ENCODE measurements at places on chromosomes 6 and 20. TPM values are rescaled to one million over a fixed set of nuclear protein-coding genes. Genes with fewer than 3 reads are reported as not detected.

DNA sequence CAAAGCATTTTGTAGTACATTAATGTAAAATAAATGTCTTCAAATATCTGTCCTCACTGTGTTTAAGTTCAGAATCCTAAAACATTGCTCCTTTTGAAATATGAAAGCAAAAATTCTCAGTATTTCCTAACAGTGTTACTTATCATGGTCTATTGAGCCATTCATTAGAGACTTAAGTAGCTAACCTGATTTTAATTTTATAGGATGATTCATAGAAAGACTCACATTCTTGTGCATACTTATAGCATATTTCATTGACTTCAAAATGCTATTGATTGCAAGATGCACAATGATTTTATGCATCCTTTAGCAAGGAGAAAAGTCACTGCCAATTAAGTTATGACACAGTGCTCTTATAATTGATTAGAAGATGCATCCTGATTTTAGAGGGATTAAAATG lies 85.7 kb downstream of the HIVEP1 start:
- H3K27ac ChIP-seq = no peak overlapping the region
- no peak overlapping the region for H3K4me3 ChIP-seq
- no peaks in the 10 kb centered on the region for H3K27me3 ChIP-seq
- DNase-seq = no peak
- H3K4me1 ChIP-seq = no peaks in the 10 kb centered on the region

GRCh38 chr20:62692176-62692575 lies 16.5 kb upstream of the NTSR1 start:
- peaks cover 12% of the 10 kb centered on the region for H3K27me3 ChIP-seq
- H3K4me1 ChIP-seq = no peaks in the 10 kb centered on the region
- no peaks in the 10 kb centered on the region for H3K36me3 ChIP-seq
- no peak overlapping the region for H3K27ac ChIP-seq
- no peak for DNase-seq

DNA sequence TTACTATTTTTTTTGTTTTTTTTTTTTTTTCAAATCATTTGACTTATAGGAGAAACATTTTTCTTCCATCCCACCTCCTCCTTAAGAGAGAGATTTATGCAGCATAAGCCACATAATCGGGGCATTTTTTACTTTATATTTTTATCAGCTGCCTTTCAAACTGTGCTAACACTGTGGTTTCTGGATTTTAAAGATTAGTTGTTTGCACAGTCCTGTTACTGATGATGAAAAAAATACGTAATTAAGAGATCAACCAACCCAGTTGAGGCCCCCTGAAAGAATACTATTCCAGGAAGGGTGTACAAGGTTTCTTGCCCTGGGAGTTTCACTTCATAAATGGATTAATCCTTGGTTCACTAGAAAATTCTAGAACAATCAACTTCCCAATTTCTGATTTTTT lies 68.3 kb downstream of the MMS22L start:
- DNase-seq = no peak
- no peaks in the 10 kb centered on the region for H3K27me3 ChIP-seq
- no peaks in the 10 kb centered on the region for H3K36me3 ChIP-seq

- H3K27ac ChIP-seq = no peak overlapping the region
- no peak overlapping the region for H3K4me3 ChIP-seq
- no peaks in the 10 kb centered on the region for H3K4me1 ChIP-seq
- peak; percentile 38 for DNase-seq
- no peaks in the 10 kb centered on the region for H3K27me3 ChIP-seq
- H3K36me3 ChIP-seq = no peaks in the 10 kb centered on the region
Measured at GRCh38 chr20:42635699-42636411, 553.9 kb downstream of the PTPRT start.

The OTOR gene
- total RNA-seq = not detected

GRCh38 chr20:18780385-18781130 lies 33.0 kb upstream of the SCP2D1 start:
- DNase-seq = no peak
- H3K4me3 ChIP-seq = no peak overlapping the region
- H3K4me1 ChIP-seq = no peaks in the 10 kb centered on the region
- H3K27ac ChIP-seq = no peak overlapping the region
- H3K27me3 ChIP-seq = no peaks in the 10 kb centered on the region

The C20orf141 gene
- not detected for total RNA-seq

The CLVS2 gene
- 0.20 TPM for total RNA-seq

DNA sequence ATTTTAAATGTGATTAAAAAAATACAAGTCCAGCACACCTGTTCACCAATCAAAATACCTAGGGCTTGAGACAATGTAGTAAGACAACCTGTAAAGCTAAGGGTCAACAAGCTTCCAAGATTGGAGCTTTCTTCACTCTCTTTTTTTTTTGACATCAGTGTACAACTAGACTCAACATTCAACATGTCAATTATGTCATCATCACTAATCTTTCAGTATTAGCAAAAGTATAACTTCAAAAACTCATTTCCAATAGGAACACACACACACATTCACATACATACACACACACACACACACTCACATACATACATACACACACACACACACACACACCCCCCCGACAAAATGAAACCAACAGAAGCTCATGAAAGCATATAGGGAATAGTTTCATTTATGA lies 26.0 kb downstream of the PRKN start:
- no peak overlapping the region for H3K27ac ChIP-seq
- peak; percentile 12 for DNase-seq
- H3K4me1 ChIP-seq = peaks cover 1% of the 10 kb centered on the region
- no peaks in the 10 kb centered on the region for H3K27me3 ChIP-seq
- H3K36me3 ChIP-seq = no peaks in the 10 kb centered on the region
- H3K4me3 ChIP-seq = no peak overlapping the region

- DNase-seq = no peak
- H3K4me3 ChIP-seq = no peak overlapping the region
- H3K27ac ChIP-seq = no peak overlapping the region
- no peaks in the 10 kb centered on the region for H3K27me3 ChIP-seq
- H3K36me3 ChIP-seq = no peaks in the 10 kb centered on the region
- H3K4me1 ChIP-seq = no peaks in the 10 kb centered on the region
Measured at GRCh38 chr20:40486297-40486696, 202.7 kb downstream of the MAFB start.

DNA sequence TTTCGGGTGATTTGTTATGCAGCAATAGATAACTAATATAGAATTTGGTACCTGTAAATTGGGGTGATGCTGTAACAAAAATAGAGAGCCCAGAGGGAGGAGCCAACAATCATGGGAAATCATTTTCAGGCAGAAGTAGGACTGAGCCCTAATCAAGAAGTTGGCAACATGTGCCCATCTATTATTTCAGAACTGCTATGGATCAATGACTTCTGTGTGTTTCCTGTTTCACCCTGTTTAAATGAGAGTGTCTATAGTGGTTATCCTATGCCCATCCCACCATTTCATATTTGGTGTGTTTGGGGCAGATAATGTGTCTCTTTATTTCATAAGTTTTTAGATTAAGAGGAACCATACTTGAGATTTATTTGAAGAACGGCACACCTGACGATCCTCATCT lies 330.8 kb upstream of the CITED2 start:
- no peak overlapping the region for H3K4me3 ChIP-seq
- H3K27ac ChIP-seq = no peak overlapping the region
- no peaks in the 10 kb centered on the region for H3K4me1 ChIP-seq
- H3K27me3 ChIP-seq = no peaks in the 10 kb centered on the region
- no peaks in the 10 kb centered on the region for H3K36me3 ChIP-seq

DNA sequence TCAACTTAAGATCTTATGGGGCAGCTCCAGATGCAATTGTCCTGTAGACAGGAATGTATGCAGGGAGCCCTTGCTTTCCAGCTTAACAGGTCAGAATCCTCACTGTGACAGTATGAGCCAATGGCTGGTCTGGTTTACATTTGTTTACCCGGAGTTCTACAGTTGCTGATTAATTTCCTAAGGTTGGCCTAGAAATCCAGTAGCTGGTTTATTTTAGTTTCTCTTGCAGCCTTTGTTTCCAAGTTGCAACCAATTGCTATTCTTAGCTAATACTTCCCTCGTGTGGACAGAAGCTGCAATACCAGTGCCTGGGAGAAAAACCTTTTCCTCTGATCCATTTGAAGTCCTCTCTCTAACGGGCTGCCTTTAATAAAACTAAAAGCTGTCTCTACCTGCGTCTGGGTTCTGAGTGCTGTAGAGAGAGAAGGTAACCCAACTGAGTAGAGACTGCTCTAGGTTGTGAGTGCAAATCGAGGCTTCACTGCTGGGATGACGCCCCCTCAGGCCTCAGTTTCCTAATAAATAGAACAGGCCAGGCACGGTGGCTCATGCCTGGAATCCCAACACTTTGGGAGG lies 45.9 kb downstream of the ZNF217 start:
- DNase-seq = peak; percentile 92
- no peak overlapping the region for H3K4me3 ChIP-seq
- H3K4me1 ChIP-seq = no peaks in the 10 kb centered on the region
- H3K36me3 ChIP-seq = no peaks in the 10 kb centered on the region

The DNAH8 gene
- total RNA-seq = 0.20 TPM

GRCh38 chr6:31597006-31597405 lies 4.2 kb upstream of the NCR3 start:
- DNase-seq = no peak
- H3K4me3 ChIP-seq = no peak overlapping the region
- no peaks in the 10 kb centered on the region for H3K36me3 ChIP-seq
- no peak overlapping the region for H3K27ac ChIP-seq
- H3K27me3 ChIP-seq = no peaks in the 10 kb centered on the region

GRCh38 chr6:62808565-62809293 lies 402.5 kb upstream of the FKBP1C start:
- H3K36me3 ChIP-seq = no peaks in the 10 kb centered on the region
- no peak overlapping the region for H3K27ac ChIP-seq
- no peaks in the 10 kb centered on the region for H3K4me1 ChIP-seq
- no peak overlapping the region for H3K4me3 ChIP-seq
- DNase-seq = peak; percentile 1

DNA sequence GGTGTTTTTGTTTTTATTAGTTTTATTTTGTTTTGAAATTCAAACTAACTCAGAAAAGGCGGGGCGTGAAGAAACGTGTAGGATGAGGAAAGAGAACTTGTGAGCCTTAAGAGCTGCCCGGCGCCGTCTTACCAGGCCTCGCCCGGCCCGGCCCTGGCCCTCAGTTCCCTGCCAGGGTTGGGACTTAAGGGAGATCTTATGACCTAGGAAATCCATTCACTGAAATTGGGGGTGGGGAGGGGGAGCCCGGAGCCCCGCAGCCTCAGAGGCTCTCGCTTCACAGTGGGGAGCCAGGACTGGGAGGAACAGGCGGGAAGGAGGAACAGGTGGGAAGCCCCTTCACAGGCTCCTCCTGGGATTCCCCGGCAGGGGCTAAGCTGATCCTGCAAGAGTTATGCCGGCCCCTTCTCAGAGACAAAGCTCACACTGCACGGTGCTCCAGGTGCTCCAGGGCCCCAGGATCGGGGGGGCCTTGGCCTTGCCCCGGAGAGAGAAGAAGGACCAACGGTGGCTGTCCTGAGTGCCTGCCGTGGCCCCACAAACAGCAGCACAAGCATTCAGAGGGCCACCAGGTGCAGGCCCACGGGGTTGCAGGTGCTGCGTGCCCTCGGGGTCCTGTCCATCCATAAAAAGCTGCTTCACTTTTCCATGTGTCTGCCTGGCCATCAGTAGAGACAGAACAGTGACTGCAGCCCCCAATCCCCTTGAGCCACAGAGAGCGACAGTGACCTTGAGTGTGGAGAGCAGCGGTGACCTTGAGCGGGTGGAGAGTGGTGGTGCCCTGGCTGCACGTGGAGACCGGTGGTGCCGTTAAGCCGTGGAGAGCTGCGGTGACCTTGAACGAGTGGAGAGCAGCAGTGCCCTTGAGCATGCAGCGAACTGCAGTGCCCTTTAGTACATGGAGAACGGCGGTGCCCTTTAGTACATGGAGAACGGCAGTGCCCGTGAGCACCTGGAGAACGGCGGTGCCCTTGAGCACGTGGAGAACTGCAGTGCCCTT lies 152.7 kb downstream of the DLL1 start:
- no peaks in the 10 kb centered on the region for H3K4me1 ChIP-seq
- no peak overlapping the region for H3K4me3 ChIP-seq
- H3K36me3 ChIP-seq = no peaks in the 10 kb centered on the region

DNA sequence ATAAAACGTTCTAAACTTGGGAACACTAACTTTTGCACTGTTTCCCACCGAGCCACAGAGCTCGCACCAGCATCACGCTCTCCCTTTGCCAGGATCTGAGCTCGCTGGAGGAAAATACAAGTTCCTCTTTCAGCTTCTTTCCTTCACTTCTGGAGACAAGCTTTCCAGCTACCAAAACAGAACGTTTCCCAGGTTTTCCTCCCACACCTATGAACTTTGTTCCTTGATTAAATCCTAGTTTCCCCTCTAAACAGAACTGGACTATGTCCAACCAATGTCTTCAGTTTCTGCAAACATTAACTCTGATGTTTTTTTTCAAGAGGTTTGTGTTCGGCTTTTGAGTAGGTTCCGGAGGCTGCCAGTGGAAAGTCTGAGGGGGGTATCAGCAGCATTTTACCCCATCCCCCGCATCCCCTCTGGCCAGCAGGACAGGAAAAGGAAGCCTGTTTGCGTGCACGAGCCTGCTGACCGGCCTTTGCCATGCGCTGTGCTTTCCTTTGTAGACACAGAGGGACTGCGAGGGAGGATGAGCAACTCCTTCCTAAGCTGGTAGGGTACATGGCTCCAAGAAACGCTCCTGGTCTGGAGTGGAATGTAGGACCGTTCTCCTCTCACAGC lies 135.5 kb downstream of the LY86 start:
- H3K27ac ChIP-seq = peak overlapping the region; percentile 93
- no peaks in the 10 kb centered on the region for H3K36me3 ChIP-seq
- DNase-seq = no peak
- peaks cover 28% of the 10 kb centered on the region for H3K4me1 ChIP-seq

DNA sequence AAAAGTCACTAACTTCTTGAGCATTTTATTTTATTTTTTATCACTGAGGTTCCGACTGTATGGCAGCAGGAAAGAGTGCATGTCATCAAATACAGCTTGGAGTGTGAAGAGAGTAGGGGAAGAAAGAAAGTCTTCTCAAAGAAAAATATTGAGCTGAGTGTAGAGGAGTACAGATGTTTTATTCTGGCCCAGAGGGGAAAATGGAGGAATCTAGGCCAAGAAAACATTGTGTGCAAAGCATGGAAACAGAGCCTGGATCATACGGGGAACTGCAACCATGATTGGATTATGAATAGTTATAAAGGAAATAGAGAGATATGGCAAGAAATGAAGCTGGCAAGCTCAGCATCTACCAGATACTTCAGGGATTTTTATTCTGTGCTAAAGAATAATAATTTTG lies 104.2 kb upstream of the SCGN start:
- no peaks in the 10 kb centered on the region for H3K27me3 ChIP-seq
- peaks cover 4% of the 10 kb centered on the region for H3K36me3 ChIP-seq
- H3K4me3 ChIP-seq = no peak overlapping the region
- H3K4me1 ChIP-seq = no peaks in the 10 kb centered on the region
- DNase-seq = no peak
- H3K27ac ChIP-seq = no peak overlapping the region

- no peaks in the 10 kb centered on the region for H3K36me3 ChIP-seq
- no peaks in the 10 kb centered on the region for H3K4me1 ChIP-seq
- DNase-seq = no peak
- no peak overlapping the region for H3K27ac ChIP-seq
- H3K4me3 ChIP-seq = no peak overlapping the region
- no peaks in the 10 kb centered on the region for H3K27me3 ChIP-seq
Measured at GRCh38 chr6:7035837-7036249, 71.9 kb upstream of the RREB1 start.

- H3K36me3 ChIP-seq = no peaks in the 10 kb centered on the region
- H3K27ac ChIP-seq = no peak overlapping the region
- no peaks in the 10 kb centered on the region for H3K27me3 ChIP-seq
- no peak overlapping the region for H3K4me3 ChIP-seq
- H3K4me1 ChIP-seq = peaks cover 6% of the 10 kb centered on the region
- no peak for DNase-seq
Measured at GRCh38 chr6:38354037-38354381, 285.7 kb downstream of the BTBD9 start.

Data from lung (tissue), 17 donors.